ENCODE measurements at places on chromosomes 7 and 10.

- DNase-seq = no peak
These were observed 56.6 kb downstream of the PARD3 start for GRCh38 chr10:34758447-34758996.

DNA sequence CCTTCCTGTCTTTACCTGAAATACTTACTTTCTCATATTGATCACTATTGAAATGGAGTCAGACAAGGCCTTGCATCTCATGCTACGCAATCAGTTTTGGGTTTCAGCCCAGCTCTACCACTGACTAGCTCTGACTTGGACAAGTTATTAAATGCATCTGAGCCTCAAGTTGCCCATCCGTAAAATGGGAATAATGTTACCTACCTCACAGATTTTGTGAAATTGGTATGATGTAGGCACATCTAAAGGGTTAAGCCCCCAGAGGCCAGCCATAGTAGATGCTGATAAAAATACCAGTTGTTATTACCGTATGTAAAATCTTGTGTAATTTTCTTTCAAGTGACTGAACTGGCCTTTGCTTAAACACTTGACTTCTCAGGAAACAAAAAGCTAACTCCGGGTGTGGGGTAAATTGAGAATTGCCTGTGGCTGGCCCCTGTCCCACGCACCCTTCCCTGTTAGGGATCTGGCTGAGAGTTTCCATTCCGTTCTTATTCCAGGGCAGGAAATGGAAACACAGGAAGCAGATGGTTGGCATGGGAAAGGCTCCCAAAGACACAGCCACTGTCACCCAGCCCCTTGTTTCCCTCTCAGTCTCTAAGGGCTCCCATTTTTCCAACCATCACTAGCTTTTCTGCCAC lies 7.5 kb downstream of the DUSP5 start:
- no peak for DNase-seq

DNA sequence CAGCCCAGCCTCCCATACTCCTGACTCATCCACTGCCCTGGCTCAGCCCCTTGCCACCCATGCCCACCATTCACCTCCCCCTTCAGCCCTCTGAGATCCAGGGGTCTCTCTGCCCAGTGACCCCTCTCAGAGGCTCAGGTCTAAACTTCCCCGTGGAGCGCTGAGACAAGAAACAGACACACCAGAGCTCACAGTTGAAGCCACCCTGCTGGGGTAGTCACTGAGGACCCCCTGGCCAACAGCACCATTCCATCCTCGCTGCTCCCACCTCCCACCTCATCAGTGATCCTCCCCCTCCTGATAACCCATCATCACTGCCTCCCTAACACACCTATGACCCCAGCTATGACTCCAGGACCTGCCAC lies 100.7 kb downstream of the GRID1 start:
- no peak for DNase-seq

DNA sequence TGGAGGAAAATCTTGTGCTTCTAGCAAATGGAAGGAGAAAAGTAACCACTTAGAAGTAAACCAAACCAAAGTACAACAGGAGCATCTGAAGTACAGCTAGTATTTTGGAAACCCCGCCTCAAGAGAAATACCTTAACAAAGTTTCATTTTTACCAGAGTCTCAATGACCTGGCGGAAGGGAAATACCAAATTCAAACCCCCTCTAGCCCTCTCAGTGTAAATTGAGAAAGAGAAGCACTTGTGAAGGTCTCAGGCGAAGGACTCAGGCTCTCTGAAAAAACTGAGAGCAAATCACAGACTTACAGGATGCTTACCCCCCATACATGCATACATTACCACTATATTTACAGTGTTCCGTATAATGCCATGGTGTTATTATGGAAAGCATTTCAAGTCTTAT lies 70.1 kb downstream of the ZPBP start:
- DNase-seq = no peak

DNA sequence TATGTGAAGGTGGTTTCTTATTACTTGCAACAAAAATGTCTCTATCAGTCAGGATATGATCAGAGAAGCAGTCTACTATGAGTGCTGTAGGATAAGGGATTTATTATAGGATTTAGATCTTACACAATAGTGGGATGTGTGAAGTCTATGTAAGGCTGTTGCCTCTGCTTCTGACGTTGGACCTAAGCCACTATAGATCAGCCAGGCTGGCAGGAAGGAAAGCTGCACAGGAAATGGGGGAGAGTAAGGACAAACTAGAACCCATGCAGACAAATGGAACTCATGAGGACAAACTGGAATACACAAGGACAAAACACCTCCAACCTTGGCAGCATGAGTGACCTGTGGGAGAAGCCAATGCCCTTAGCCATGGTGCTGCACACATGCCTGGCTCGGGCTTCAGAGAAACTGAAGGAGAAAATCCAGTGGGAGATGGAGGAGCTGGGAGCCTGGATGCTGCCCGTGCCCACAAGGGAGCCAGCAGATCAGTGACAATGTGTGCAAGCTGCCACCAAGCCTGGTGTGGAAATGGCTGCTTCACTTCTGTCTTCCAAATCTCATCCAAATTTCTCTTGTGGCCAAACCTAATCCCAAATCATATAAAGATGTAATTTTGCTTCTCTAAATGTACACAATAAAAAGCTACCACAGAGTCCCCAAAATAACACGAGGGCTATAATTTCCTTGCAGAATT lies 147.0 kb upstream of the PCGF5 start:
- no peak for DNase-seq

DNA sequence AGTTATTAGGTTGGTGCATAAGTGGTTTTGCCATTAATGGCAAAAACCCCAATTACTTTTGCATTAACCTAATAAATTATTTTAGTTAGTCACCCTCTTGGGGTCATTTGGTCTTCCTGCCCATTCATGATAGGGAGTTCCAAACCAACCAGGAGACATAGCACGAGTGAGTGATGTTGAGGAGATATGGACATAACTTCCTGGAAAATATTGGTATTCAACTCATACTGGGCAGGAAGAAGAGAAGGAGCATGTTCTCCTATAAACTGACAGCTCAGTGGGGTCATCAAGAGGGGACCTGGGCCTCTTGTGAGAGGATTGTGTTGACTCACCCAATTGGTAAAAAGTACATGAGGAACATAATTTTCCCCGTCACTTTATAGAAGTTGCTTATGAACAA lies 23.7 kb downstream of the SPAG6 start:
- DNase-seq = no peak

DNA sequence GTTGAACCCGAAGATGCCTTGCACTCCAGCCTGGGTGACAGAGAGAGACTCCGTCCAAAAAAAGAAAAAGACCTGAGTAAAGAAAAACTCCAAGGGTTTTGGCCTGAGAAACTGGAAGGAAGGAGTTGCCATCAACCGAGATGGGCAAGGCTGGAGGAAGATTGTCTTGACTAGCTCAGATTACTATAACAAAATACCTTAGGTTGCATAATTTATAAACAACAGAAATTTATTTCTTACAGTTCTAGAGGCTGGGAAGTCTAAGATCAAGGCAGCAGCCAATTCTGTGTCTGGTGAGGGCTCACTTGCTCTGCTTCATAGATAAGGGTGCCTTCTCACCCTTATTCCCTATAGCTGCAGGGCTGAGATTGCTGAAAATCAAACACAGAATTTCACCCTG lies 91.2 kb downstream of the CUL2 start:
- DNase-seq = no peak

DNA sequence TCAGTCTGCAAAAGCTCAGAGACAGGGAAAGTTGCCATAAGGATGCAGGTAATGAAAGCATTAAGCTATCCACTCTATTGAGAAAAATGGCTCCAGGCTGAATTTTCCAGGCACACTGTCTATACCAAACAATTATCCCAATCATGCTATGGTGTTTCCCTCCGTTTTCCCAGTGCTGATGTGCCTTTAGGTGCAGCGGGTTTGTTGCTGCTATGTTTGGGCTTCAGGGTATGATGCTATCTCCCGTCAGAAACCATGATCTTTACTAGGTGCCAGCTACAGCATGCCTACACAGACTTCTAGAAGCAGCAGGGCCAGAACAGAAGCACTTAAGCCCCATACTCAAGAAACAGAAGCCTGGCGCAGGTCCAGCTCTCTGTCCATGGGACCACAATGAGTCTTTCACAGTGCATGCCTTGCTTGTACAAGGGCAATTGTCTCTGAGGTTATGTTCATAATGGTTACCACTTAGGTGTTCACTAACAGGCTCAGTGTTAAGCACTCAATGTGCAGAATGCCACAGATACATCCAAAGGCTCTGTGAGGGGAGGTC lies 19.4 kb downstream of the STEAP1B start:
- no peak for DNase-seq

DNA sequence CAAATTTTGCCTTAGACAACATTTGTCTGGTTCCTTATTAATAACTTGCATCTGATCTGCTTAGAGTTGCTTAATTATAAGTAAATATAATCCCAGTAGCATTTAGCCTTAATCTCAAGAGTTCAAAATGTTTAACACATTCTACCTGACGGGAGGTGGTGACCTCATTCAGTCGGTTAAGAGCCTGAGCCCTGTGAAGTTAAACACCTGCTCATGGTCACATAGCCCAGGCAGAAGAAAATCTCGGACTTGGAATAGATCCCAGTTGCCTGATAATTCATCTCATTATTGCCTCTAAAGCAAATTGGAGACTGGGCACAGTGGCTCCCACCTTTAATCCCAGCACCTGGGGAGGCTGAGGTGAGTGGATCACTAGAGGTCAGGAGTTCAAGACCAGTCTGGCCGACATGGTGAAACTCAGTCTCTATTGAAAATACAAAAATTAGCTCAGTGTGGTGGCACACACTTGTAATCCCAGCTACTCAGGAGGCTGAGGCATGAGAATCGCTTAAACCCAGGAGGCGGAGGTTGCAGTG lies 18.6 kb upstream of the ASCC1 start:
- DNase-seq = no peak

GRCh38 chr10:112039823-112040222 lies 143.7 kb downstream of the GPAM start:
- DNase-seq = no peak

GRCh38 chr10:56537984-56538383 lies 176.9 kb upstream of the ZWINT start:
- no peak for DNase-seq

DNA sequence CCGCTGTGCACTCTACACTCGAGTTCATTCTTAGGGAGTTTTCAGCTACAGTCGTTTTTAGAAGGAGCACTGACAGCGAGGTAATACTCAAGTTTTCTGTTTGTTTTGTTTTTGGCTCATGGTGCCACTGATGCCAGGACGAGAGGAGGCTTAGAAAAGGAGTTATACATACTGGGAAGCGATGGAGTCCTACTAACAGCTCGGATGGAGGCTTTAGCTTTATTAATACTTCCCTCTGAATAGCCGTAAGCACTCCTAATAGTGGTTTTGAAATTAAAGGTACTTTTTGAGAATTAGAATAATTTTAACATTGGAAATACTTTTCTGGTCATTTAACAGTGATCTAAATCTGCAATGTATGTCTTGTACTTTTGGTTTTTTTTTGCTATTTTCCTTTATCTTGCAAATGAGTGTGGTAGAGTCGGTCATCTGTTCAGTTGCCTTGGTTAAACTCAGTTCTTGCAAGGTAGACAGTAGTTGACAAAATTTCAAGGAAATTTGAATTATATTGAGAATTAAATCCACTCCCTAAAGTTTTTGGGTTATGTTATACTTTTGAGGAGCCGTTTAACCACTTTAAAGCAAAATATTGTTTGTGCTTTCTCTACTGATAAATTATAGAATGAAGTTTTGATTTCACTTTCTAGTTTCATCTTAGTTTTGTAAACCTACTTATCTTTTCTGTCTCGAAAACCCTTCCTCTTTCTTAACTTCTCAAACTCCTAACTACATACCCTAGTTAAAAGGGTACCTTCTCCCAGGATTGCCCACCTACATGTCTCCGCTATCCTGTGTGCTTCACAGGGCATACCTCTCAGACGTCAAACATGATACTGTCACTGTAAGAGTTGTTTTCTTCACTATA lies 1.5 kb downstream of the HBP1 start:
- DNase-seq = no peak

- no peak for DNase-seq
These were observed 162.8 kb upstream of the NFE2L3 start for GRCh38 chr7:25989140-25989705.

GRCh38 chr7:70529914-70530585 lies 601.9 kb upstream of the GALNT17 start:
- no peak for DNase-seq

DNA sequence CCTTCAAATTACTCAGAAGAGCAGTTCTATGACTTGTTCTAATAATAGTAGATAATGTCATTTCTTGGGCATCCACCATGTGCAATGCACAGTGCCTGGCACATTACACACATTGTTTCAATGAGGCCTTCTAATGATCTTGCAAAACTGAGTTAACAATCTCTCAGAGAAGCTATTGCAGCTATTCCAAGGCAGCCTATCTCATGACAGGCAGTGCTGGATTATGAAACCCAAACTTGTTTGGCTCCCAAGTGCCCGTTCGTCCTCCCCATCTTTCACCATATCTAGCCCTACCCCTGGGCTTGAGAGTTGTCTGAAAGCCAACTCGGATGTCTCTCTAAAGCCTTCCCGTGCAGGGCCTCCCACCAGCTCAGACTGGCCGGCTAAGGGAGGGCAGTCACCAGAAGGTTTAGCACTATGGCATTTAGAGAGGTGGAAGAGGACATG lies 405.1 kb downstream of the PLXNA4 start:
- no peak for DNase-seq

DNA sequence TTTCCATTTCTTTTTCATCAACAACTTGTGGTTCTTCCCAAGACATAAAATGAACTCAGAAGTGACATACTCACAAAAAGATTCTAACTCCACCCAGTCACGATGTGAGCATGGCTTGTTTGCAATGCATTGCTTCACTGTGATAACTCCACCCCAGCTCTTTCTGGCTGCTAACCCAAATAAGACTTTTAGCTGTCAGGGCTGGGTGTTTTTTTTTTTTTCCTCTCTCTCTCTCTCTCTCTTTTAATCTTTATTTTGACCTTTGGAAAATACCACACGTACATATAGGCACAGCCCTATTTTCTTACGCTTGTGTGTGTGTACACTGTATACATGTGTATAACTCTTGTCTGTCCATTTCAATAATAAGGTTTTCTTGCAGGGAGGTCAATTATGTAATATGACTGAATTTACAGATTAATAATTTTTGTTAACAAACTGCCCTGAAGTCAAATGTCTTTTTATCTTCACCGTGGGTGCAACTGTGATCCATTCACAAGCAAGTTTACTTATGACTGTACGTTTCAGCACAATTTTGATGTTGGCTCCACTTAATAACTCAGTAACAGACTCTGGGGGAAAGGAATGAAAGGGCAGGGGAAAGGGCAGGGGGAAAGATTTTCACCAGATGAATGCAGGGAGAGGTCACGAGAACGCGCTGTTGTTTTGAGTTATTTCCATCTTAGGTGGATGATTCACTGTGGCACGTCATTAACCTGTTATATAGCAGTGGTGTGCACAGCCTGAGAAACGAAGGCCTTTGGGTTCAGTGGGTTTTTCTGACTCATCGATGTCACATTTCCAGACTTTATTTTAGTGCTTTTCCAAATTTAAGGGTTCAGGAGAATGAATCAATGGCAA lies 49.1 kb downstream of the APBB1IP start:
- DNase-seq = peak; percentile 51
